ENCODE measurements at places on chromosomes 3 and 15. TPM values are rescaled to one million over a fixed set of nuclear protein-coding genes. Genes with fewer than 3 reads are reported as not detected.

The KLHL6 gene
- total RNA-seq = 1.3 TPM

GRCh38 chr3:73061416-73061815, at the start of gene EBLN2:
EBLN2 (plus strand) TSS chr3:73061659; CDS start chr3:73062082, 423 bp downstream.
- no peak for DNase-seq

GRCh38 chr3:3802046-3802445, 2.8 kb downstream of the LRRN1 start:
- DNase-seq = peak; percentile 27

DNA sequence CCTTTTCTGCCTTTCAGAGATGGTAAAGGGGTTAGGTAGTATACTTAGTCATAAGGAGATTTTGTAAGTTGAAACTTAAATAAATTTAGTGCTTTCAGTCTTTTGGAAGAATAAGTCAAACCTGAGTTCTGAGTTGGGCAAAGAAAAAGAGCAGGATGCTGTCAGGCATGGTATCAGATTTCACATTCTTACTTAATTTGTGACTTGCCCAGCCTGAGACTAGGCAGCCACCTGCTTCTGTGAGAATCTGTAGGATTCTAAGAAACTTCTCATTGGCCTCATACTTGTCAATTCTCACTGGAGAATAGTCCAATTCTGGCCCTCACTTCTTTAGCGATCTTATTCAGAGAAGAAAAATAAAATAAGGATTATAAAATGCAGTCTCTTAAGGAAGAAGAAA, 577.5 kb downstream of the DIPK2A start:
- no peak for DNase-seq

DNA sequence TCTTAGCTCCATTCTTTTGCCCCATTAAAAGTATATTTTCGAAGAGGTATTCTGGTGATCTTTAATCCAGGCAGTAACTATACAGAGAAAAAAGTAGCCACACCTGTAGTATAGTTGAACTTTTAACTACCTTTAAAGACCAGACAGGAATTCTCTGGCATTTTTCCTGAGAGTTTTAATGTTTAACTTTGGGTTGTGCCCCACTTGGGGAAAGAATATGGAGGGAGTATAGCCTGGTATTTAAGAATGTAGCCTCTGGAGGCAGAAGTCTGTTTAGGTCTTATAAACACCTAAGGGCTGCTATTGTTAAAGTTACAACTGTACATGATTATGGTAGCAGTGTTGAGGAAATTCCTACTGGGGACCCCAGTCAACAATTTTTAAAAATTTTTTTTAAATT, 19.3 kb downstream of the C3orf85 start:
- no peak for DNase-seq

GRCh38 chr3:147881933-147882332, 472.8 kb downstream of the ZIC1 start:
- no peak for DNase-seq

The ECE2 gene
- total RNA-seq = not detected

DNA sequence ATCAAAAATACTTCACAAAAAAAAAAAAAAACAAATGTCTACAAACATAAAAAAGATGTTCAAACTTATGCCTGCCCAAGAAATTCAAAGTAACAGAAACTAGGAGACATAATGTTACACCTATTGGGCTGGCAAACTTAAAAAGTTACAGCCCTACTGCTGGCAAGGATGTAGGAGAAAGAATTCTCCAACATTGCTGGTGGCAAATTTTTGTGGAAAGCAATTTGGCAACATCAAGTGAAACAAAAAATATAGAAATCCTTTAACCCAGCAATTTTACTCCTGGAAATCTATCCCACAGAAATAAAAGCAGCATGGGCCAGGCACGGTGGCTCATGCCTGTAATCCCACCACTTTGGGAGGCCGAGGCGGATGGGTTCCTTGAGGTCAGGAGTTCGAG, 73.2 kb downstream of the STAG1 start:
- DNase-seq = no peak

The SNX33 gene
- 3.5 TPM for total RNA-seq

All from psoas muscle (tissue), 8 donors.